ENCODE measurements at places on chromosomes 12 and 14.

- DNase-seq = peak; percentile 16
Measured at GRCh38 chr14:66495218-66496098, 9.3 kb downstream of the CCDC196 start.

- no peak for DNase-seq
Measured at GRCh38 chr12:19120795-19121194, 8.7 kb upstream of the PLEKHA5 start.

DNA sequence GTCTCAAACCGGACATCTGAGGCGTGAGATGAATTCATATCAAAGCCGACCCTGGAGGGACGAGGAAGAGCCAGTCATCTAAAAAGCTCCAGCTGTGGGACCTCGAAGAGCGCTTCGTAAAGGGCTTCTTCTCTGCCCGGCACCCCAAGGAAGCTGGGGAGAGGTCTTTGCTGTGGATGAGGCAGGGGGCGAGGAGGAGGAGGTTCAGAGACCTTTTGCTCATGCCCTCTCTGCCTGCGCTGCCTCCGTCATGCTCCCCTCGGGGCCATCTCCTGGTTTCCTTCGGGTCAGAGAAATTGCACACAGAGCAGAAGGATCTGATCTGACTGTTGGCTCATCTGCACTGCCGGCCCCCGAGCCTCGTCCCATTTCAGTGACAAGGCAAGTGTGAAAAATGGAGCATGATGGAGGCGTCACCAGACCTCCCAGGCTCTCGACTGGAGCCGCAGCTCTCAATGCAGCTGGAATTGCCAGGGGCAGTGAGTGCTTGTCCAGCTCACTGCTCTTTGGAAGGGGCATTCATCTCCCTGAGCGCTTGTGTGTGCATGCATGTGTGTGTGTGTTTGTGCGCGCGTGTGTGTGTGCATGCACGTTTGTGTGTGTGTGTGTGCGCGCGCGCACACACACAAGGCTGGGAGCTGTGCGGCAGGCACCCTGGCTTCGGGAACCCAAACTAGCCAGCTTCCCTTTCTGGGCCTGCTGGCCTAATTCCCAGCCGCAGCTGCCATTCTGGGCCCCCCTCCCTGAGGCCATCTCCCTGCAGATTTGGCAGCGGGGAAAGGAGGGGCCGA, 9.2 kb downstream of the CABP1 start:
- DNase-seq = no peak

DNA sequence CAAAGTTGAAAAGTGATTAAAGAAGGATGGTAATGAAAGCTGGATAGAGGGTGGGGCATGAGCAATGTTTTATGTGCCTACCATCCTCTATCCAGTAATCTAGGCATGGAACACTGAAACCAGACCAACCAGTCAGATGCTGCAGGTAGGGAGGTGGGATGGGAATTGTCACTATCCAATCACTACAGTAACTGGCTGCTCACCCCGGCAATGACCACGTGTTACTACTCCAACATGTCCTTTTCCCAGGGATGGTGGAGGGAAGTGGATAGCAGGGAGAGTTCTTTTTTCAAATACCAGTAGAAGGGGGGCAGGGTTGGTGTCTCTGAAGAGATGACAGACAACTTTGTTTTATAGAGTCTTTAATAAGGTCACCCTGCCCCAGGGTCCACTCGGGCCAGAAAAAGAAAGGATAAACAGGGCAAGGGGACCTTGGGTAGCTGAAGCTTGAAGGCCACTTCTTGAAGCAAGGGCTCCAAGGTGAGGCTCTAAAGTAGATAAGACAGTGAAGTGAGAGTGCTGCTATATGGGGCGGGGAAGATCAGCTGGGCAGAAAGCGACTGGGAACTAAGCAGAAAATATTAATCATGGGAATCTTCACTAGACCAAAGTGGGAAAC, 14.7 kb upstream of the CDH24 start:
- DNase-seq = no peak

DNA sequence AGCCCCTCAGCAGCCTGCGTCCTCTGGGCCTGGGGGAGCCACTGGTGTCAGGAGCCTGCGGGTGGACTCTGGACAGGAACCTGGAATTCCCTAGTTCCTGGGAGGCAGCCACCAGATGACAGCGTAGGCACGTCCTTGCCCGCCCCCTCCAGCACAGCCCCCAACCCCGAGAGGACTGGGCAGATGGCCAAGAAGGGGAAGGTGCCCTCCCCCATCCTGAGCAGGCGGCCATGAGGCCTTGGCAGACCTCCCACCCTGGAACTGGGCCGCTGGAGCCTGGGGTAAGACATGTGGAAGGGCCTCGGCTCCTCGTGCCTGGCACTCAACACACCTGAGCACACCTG, 60.4 kb upstream of the FBRSL1 start:
- DNase-seq = no peak

DNA sequence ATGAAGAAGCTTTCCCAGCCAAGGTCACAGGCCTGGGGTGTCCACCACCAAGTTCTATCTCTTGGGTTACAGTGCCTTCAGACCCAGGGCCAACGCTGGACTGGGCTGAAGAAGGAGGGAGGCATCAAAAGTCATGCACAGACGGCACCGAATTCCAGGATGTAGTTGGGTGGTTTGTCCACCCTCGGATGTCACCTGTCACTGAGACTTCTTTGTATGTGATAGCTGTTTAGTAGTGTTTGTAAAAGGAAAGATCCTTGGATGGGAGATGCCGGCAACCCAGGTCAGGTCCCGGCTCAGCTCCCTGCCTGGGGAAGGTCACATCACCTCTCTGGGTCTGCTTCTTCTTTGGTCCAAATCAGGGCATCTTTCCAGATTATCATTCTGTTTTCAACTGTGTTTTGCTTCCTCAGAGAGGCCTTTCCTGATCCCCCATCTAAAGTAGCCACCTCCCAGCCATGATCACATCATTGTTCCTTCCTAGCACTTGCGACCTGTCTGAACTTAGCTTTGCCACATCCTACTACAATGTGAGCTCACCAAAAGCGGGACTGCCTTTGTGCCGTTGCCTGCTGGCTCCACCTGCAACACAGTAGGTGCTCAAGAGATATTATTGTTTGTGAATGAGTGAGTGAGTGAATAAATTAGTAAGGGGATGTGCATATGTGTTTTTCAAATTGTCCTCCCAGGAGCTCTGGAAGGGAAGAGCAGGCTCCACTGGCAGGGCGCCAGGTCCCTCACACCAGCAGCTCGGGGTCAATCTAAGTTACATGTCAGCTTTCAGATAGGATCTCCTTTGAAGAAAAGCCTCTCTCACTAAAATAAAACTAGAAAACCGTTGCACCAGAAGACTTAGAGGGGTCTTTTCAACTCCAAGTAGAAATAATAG, 2.1 kb downstream of the TSPAN11 start:
- no peak for DNase-seq

DNA sequence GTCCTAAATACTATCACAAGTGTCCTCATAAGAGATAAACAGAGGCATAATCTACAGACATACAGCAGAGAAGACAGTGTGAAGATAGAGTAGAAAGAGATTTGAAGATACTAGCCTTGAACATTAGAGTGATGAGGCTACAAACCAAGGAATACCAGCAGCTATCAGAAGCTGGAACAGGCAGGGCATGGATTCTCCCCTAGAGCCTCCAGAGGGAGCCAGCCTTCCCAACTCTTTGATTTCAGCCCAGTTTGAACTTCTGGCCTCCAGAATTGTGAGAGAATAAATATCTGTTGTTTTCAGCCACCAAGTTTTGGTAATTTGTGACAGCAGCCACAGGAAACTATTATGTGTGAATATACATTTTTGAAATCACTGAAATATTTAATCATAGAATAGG, 47.2 kb downstream of the CCDC91 start:
- no peak for DNase-seq

GRCh38 chr14:69008421-69008884, 29.4 kb upstream of the ACTN1 start:
- no peak for DNase-seq

DNA sequence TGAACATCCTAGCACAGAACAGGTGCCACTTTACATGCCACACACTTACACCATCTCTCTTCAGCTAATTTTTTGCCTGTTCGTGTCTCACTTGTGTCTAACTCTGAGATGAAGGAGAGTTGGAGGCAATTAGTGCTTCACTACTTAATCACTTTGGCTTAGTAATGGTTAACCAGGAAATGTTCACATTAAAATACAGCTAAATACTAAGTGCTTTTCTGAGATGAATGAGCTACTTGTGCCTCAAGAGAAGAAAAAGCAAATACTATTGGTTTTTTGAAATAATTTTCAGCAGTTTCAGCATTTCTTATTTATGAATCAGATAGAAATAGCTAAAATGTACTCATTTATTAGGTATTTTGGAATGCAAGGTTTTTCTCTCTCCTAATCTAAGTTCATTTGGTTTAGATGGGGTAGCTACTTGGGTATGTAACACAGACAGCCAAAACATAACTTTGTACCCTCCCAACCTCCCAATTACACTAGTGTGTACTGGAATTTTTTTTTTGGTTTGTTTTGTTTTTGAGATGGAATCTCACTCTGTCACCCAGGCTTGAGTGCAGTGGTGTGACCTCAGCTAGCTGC, 1474.1 kb upstream of the SEL1L start:
- DNase-seq = no peak

DNA sequence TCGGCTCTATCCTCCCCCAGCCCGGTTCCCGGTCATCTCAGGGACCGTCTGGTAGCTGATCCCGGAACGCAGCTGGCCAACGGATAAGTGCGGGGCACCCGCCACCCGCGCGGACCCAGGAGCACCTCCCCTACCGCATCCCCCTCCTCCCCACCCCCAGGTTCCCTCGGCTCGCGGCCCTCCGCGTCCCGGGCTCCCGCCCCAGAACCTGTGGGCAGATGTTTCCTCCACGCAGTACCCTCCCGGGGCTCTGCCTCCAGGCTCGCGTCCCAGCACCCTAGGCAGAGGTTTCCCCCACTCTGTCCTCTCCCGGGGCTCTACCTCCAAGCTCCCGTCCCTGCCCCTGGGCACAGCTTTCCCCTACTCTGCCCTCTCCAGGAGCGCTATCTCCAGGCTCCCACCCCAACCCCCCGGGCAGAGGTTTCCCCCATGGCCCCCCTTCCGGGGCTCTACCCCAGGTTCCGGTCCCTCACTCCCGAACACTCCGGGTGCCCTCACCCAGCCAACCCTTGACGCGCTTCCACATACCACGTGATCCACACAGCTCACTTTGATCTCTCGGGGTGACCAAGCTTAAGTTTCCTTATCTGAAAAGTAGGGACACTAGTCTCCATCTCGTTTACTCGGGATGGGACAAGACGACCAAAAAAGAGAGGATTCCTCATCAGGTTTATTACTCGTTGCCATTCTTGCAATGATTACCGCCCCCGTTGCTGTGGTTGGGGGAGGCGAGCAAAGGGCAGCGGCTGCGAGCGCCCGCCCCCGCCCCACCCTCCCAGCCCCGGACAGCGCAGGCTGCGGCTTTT, at the start of gene CCDC38:
Gene CCDC38 (minus strand): TSS at position 91 of the 806 bp plus-strand sequence. CDS start 6,105 bp downstream, outside the sequence.
- DNase-seq = peak; percentile 83

- no peak for DNase-seq
Measured at GRCh38 chr14:59116984-59117415, 71.5 kb upstream of the DAAM1 start.
